Stimulated activated CD8-positive, alpha-beta memory T cell treated with anti-CD3 and anti-CD28 coated beads, Interleukin-15, amount 100 ng/mL, for 48 hours (primary cell): ENCODE measurements at places on chromosomes 5 and 9.

DNA sequence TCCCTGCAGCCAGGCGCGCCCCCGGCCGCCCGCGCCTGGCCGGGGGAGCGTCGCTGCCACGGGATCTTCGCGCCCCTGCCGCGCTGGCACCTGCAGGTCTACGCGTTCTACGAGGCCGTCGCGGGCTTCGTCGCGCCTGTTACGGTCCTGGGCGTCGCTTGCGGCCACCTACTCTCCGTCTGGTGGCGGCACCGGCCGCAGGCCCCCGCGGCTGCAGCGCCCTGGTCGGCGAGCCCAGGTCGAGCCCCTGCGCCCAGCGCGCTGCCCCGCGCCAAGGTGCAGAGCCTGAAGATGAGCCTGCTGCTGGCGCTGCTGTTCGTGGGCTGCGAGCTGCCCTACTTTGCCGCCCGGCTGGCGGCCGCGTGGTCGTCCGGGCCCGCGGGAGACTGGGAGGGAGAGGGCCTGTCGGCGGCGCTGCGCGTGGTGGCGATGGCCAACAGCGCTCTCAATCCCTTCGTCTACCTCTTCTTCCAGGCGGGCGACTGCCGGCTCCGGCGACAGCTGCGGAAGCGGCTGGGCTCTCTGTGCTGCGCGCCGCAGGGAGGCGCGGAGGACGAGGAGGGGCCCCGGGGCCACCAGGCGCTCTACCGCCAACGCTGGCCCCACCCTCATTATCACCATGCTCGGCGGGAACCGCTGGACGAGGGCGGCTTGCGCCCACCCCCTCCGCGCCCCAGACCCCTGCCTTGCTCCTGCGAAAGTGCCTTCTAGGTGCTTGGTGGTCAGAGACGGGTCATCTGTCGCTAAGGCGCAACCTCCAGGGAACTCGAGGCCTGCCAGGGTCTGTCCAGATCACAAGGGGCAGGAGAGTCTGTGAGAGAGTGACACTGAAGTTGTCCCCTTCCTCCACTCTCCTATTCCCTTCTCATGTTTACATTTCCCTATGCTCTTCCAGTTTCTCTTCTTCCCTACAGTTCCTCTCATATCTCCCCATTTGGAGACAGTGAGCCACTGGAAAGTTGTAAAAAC, 1.3 kb downstream of the GPR150 start:
- DNase-seq = peak; percentile 39

GRCh38 chr9:89281106-89281505, 29.9 kb upstream of the CKS2 start:
- DNase-seq = no peak

- no peak for DNase-seq
Observed at GRCh38 chr9:16809912-16810610, 60.4 kb downstream of the BNC2 start.

DNA sequence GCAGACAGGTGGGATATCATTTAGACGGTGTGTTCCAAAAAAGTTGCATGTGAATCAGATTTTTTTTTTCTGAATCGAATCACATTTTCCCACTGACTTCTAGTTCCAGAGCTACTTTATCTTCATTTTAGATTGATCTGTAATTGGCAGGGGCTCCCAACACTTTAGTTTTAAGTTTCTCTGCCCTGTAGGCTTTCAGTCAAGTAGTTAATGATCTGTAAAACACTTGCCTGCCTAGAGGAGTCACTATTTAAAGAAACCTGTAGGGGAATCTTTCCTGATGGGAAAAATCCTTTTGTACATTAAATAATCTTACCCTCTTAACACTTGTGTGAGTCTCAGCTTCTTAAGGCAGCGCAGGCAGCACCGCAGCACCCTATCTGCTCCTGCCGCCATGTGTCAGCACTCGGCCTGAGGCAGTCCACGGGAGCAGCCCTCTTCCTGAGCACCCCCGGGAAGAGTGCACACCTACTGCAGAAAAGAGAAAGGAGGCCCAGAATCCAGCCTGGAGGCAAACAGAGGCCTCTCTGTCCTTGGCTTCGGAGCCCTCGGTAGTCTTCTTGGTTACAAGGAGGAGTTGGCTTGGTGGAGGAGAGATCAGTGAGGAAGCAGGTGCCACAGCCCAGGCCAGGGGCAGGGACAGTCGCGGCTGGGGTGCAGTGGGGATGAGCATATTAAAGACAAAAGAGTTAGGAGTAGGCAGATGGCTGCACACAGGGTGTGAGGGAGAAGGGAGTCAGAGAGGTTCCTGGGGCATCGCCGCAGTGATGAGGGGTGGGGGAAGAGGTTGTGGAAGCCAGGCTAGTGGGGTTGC, 209.3 kb downstream of the GAPVD1 start:
- DNase-seq = no peak

DNA sequence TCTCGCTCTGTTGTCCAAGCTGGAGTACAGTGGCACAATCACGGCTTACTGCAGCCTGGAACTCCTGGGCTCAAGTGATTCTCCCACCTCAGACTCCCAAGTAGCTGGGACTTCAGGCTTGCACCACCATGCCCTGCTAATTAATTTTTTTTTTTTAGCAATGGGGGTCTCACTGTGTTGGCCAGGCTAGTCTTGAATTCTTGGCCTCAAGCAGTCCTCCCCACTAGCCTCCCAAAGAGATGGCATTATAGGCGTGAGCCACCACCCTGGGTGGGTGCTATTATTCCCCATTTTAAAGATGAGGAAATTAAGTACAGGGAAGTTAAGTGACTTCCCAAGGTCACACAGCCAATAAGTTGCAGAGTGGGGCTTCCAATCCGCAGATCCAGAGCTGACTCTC, 1.7 kb downstream of the NNT start:
- DNase-seq = no peak

DNA sequence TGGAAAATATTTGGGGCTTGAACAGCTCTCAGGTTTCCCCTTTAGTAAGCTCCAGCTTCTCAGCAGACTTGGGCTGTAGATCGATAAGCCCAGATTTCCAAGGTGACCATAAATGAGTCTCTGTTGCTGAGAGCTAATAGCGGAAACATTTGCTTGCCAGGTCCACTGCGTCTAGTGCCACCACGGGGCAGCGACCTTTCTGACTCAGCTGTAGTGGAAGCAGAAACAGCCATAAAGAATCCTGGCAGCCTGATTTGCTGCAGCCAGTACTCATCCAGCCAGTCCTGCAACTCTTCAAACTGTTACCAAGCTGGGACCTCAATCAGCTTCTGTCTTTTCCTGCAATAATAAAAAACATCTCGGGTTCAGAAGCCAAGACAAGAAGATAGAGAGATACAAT, 241.7 kb downstream of the DOCK8 start:
- no peak for DNase-seq

DNA sequence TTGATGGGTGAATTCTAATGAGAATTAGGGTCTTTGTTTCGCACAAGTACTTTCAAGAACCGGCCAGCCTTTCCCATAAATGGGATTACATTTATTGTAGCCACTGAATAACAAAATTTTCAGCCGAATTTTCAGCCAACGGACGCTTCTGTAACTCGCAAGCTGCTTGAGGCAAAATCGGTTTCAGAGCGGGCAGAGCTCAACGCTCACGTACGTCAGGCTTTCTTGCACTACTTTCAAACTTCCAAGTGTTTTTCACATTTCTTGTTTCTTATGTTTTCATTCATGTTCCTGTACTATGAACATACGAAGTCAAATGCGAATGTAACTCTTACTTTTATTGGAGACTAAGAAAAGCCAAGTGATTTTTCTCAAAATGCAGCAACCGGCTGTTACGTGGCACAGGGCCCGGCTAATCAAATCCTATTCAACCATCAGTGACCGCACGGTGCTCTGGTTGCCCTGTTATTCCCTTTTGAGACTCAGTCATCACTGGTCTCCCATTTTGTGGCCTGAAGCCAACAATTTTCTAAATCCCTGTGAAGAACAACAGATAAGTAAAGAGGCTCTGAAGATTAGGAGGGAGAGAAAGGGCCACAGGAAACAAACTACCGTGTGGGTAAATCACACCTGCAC, 68.5 kb downstream of the SLC28A3 start:
- no peak for DNase-seq

- no peak for DNase-seq
Observed at GRCh38 chr9:93080406-93080805, 15.6 kb upstream of the CARD19 start.
